IMR-90 (cell line): ENCODE measurements at places on chromosomes 7 and 10.

GRCh38 chr7:38834357-38834756 lies 74.6 kb downstream of the VPS41 start:
- H3K27me3 ChIP-seq: no peaks in the 10 kb centered on the region
- no peaks in the 10 kb centered on the region for H3K4me1 ChIP-seq
- H3K4me3 ChIP-seq: no peak overlapping the region
- no peak overlapping the region for H3K27ac ChIP-seq
- no peak for DNase-seq
- no peaks in the 10 kb centered on the region for H3K36me3 ChIP-seq

GRCh38 chr10:23717913-23718312 lies 279.0 kb downstream of the OTUD1 start:
- H3K4me3 ChIP-seq: no peak overlapping the region
- H3K27me3 ChIP-seq: no peaks in the 10 kb centered on the region
- H3K36me3 ChIP-seq: no peaks in the 10 kb centered on the region

DNA sequence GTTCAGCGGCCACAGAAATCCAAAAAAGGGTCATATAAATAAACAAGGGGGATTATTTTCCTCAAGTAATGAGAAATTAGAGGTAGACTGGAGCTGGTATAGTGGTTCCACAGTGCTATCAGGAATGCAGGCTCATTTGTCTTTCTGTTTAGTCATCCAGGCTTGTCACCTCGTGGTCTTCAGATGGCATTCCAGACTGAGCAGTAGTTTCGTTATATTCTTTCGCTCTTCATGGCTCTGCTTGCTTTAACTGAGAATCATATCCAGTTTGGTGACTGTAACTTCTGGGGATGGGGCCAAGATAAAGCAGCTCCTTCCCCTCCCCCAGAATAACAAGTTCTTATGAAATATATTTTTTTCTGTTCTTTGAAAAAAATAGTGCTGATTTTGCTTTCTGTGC lies 9.5 kb downstream of the ANKIB1 start:
- H3K36me3 ChIP-seq: no peaks in the 10 kb centered on the region
- no peak overlapping the region for H3K4me3 ChIP-seq
- no peaks in the 10 kb centered on the region for H3K27me3 ChIP-seq
- H3K27ac ChIP-seq: no peak overlapping the region

DNA sequence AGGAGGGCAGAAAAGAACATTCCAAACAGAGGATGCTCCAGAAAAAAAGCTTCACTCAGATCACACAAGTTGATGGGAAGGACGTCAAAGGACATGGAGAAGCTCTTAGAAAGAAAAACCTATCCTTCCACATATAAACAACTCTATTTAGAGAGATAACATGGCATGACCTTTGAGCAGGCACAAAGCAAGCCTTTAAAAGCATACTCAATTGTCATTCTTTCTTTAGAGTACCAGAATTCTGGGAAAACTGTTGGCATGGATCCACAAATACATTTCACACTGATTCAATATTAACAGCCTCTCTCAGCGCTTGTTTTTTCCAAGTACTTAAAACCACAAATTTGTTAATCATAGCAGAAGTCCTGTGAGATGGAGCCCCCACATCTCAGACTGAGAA lies 7.3 kb upstream of the ABLIM1 start:
- no peak overlapping the region for H3K27ac ChIP-seq
- H3K4me3 ChIP-seq: no peak overlapping the region
- H3K4me1 ChIP-seq: no peaks in the 10 kb centered on the region
- no peak for DNase-seq

DNA sequence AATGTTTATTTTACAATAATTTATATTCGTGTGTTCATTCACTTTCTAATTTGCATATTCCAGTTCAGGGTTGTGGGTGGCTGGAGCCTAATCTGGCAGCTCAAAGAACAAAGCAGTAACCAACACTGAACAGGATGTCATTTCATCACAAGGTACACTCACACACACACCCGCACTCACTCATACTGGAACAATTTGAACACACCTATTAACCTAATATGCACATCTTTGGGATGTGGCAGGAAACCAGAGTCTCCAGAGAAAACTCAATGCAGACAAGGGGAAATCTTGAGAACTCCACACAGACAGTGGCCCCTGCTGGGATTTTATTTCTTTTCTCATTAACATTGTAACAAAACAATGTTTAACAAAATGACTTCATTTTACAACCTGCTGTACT lies 97.4 kb downstream of the TWIST1 start:
- no peaks in the 10 kb centered on the region for H3K36me3 ChIP-seq
- no peaks in the 10 kb centered on the region for H3K27me3 ChIP-seq
- H3K4me1 ChIP-seq: peaks cover 5% of the 10 kb centered on the region; the same call in 1 of the 2 replicates
- no peak for DNase-seq

DNA sequence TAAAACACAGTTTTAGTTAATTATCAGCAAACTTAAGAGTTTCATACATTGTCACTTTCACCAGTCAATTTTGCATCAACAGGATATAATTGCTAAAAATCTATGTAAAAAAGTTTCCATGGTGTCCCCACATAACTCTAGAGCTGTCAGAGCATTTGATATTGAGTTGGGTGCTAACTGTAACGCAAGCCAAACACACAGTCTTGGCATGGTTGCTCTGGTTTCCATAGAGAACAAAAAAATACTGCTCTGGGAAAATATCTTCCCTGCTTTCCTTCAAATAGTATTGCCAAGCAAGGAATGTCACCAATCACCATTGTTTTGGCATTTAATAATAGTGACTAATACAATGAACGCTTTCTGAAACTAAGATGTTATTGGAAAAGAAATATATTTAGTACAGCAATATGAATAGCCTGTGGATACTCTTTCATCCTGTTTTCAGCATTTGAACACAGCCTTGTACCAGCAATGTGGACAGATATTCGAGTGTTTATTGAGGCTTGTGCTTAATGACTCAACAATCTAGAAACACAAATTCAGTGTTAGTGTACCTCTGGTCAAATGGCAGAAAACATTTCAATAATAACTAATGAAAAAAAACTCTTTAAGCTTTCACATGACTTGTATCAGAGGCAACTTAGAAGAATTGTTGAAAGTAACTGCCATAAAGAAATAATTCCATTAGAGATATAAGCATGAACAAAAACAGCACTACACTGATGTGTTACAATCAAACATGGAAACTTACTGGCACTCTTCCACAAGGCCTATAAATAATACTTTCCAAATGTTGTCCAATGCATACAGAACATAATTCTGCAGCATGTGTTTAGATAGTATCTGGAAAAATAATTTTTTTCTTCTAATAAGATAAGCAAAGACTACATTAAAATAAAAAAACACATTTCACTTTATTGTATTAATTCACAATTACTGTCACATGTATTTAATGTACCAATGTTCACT lies 1469.5 kb upstream of the CELF2 start:
- DNase-seq: no peak
- no peaks in the 10 kb centered on the region; the same call in 1 of the 2 replicates for H3K4me1 ChIP-seq
- no peaks in the 10 kb centered on the region for H3K27me3 ChIP-seq
- H3K27ac ChIP-seq: no peak overlapping the region
- H3K36me3 ChIP-seq: no peaks in the 10 kb centered on the region

- H3K4me3 ChIP-seq: no peak overlapping the region
- no peaks in the 10 kb centered on the region for H3K36me3 ChIP-seq
- DNase-seq: no peak
- H3K27ac ChIP-seq: no peak overlapping the region
- no peaks in the 10 kb centered on the region for H3K4me1 ChIP-seq
- peaks cover 4% of the 10 kb centered on the region; the same call in 1 of the 2 replicates for H3K27me3 ChIP-seq
These were observed 104.3 kb downstream of the KIAA1217 start for GRCh38 chr10:24313283-24313682.

DNA sequence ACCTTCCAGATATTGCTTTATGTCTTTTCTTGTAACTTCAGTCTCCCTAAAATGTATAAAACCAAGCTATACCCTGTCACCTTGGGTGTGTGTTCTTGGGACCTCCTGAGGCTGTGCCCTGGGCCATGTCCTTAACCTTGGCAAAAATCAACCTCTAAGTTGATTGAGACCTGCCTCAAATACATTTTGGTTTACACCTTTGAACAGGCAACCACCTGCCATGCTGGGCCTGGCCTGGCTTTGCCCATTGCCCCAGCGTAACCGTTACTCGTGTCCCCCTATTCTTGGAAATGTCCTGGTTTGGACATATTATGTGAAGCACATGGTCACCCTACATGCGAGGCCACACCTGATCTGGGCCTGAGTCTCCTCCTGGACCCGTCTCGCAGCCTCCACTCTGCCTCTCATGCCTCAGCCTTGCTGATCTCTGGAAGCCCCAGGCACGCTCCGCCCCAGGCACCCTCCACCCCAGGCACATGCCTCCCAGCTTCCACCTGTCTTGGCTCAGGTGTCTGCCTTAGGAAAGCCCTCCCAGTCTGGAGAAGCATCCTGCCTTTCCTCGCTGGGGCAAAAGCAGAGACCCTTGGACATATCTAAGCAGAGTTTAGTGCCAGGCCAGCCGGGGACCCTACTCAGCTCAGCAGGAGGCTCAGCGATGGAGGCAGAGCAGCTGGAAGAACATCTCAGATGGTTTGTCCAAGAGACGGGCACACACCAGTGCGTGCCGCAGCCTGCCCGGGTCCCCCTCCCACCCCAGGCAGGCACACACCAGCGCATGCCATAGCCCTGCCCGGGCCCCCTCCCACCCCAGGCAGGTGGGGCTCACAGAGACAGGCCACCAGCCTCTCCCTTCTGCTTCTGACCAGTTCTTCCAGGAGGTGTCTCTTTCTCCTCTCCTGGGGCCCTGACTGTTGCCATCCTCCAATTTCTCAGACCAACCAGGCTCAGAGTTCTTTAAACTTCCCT lies 4.0 kb upstream of the VIPR2 start:
- no peak overlapping the region for H3K4me3 ChIP-seq
- DNase-seq: no peak
- H3K36me3 ChIP-seq: no peaks in the 10 kb centered on the region
- H3K27me3 ChIP-seq: peaks cover 2% of the 10 kb centered on the region; the same call in 1 of the 2 replicates

- H3K27ac ChIP-seq: no peak overlapping the region
- no peaks in the 10 kb centered on the region for H3K4me1 ChIP-seq
- no peaks in the 10 kb centered on the region for H3K36me3 ChIP-seq
- no peak overlapping the region for H3K4me3 ChIP-seq
These were observed 36.4 kb upstream of the INSIG1 start for GRCh38 chr7:155261031-155261985.

- no peak overlapping the region for H3K4me3 ChIP-seq
- no peaks in the 10 kb centered on the region for H3K27me3 ChIP-seq
- no peaks in the 10 kb centered on the region for H3K4me1 ChIP-seq
- DNase-seq: no peak
- H3K36me3 ChIP-seq: no peaks in the 10 kb centered on the region
These were observed 187.6 kb downstream of the NSUN6 start for GRCh38 chr10:18463673-18464211.

DNA sequence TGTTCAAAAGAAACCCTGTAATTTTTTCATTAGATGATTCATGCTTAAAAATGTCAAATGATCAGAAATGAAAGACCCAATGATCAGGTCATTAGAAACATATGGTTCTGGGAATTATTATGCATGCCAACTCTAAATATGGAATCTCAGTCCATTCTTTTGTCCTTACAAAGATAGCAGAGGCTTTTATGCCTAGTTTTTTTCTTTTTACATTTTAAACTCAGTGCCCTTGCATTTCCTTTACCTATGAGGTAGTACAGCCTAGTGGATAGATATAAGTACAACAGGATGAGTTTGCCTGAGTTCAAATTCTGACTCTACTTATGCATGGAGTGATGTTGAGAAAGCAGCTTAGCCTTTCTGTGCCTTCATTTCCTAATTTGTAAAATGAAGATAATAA lies 392.9 kb downstream of the SUGCT start:
- H3K27me3 ChIP-seq: no peaks in the 10 kb centered on the region
- H3K36me3 ChIP-seq: no peaks in the 10 kb centered on the region
- DNase-seq: no peak
- no peak overlapping the region for H3K4me3 ChIP-seq
- H3K27ac ChIP-seq: no peak overlapping the region
- H3K4me1 ChIP-seq: no peaks in the 10 kb centered on the region

DNA sequence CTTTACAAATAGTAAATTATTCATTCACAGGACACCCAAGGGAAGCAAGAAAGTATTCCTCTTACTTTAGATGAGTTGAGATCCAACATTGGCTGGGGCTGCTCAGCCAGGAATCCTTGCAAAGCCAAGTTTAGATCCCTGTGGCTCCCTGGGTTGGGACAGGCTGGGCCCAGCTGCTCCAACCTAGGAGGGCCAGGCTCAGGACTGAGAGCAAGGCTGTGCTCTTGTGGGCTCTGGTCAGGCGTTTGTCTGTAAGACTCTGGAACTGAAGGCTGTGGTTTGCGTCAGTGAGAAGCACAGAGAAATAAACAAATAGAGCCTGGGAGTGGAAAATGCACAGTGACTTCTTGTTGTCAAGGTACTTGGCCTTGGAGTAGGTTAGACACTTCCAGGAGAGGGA lies 53.2 kb upstream of the TMEM273 start:
- H3K27ac ChIP-seq: no peak overlapping the region
- no peak for DNase-seq
- no peaks in the 10 kb centered on the region for H3K36me3 ChIP-seq
- no peak overlapping the region for H3K4me3 ChIP-seq

- peaks cover 5% of the 10 kb centered on the region; the same call in 1 of the 2 replicates for H3K36me3 ChIP-seq
- H3K4me1 ChIP-seq: no peaks in the 10 kb centered on the region
These were observed 18.0 kb downstream of the NDUFB2 start for GRCh38 chr7:140714331-140715040.

DNA sequence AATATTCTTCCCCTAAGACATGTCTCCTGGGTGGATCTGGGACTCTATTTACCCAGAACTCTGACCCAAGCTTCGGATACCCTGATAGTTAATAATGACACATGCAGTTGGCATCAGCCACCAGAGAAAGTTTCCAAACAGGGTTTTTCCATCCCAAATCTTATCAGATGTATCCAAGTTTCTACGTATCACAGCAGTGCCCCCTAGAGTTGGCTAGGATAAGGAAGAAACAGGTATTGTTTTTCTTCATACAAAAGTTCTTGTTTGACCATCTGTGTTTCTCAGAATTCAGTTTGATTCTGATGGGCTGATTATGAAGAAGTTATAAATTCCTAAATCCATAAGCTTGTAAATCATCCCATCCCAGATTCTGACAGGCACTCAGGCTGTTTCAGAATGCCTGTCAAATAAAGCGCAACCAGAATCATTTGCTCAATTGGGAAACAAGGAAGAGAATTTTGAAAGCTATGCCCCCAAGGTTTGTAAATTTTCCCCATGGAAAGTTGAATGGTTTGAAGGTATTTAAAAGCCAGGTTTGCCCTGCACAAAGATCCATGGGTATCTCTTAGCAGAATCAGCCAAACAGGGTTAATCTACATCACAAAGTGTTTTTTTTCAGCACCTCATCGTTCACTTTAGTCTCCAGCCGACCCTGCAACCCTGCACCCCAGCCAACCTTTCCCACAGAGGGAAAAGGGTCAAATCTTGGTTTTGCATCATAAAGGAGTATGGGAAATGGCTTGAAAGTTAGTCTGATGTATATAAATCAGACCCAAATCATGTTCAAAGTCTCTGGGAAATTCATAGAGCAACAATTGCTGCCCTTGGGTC lies 47.4 kb downstream of the NRAP start:
- no peaks in the 10 kb centered on the region for H3K4me1 ChIP-seq
- no peak overlapping the region for H3K4me3 ChIP-seq
- no peaks in the 10 kb centered on the region for H3K36me3 ChIP-seq
- H3K27me3 ChIP-seq: peaks cover 10% of the 10 kb centered on the region
